ENCODE measurements at places on chromosomes 13 and 19. TPM values are rescaled to one million over a fixed set of nuclear protein-coding genes. Genes with fewer than 3 reads are reported as not detected.

DNA sequence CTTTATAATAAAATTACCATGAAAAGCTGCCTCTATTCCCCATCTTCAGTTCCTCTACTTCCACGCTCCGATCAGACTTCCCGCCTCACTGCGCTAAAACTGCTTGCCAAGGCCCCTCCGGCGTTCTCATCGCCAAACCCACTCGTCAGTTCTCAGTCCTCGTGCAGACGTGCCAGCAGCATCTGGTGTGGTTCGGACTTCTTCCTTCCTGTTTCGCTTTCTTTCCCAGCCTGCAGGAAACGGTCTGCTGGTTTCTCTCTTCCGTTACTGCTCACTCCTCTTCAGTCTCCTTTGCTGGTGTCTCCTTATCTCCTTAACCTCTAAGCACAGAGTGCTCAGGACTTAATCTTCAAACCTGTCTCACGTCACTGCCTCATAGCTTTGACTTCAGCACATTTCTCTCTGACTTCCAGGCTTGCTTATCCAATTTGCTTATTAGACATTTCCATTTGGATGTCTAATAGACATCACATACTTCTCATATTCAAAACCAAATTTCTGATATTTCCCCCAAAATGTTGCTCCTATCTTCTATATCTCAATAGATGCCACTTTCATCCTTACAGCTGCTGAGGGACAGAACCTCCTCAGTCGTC, 40.3 kb downstream of the RCBTB2 start:
- DNase-seq: peak; percentile 74

Gene FOXA3
- 0.94 TPM for total RNA-seq

Gene PODNL1
- 0.35 TPM for total RNA-seq

Gene WASF3
- total RNA-seq: 42.0 TPM

- DNase-seq: no peak
These were observed 870 bp downstream of the SPIB start for GRCh38 chr19:50419580-50420035.

- no peak for DNase-seq
These were observed 166.9 kb upstream of the KL start for GRCh38 chr13:32849369-32849768.

GRCh38 chr13:24684600-24684998, 4.4 kb downstream of the ATP12A start:
- DNase-seq: no peak

DNA sequence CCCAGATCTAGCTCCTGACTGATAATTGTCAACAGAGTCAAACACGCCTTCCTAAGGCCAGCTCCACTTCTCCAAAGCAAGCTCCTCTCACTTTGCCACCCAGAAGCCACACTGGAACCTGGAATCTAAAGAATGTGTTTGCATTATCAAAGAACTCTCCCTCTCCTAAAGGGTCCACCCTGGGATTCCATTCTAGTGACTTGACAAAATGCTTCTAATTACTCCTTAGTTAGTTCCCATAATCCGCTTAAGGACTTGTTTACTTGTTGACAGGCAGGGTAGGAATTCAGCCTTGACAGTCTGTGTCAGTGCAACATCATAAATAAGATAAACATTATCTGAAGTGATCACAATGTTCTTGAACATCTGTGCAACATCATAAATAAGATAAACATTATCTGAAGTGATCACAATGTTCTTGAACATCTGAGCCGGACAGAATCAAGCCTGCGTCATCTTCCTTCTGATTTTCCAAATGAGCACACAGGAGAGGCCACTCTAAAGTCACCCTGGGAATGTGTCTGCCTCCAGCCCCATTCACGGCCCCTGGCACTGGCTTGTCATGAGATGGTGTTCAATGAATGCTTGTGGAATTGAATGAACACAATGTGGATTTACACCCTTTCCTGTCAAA, 512.1 kb downstream of the IRS2 start:
- peak; percentile 41 for DNase-seq

Gene TUBB4A
- 83.7 TPM for total RNA-seq

- DNase-seq: no peak
These were observed 15.1 kb upstream of the EPHX3 start for GRCh38 chr19:15247107-15248014.

DNA sequence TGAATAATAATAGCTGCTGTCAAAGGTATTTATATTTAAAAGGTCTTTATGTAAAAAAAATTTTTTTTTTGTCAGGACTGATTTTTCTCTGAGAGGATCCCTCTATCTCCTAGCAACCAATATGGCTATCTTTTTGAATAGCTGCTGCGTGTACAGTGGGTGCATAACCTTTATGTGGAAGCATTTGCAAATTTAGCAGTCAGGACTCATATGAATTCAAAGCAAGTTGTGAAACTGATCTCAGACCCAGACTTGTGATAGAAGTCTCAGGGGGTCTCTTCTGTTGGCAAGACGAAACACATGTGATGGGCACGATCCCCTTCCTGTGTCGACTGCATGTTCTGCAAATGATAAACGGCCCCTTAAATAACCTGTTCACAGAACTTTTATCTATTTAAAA, 114.1 kb upstream of the ARGLU1 start:
- DNase-seq: no peak

GRCh38 chr19:39752795-39753194, 15.0 kb upstream of the CLC start:
- DNase-seq: no peak

- no peak for DNase-seq
These were observed at the start of gene PDX1 for GRCh38 chr13:27919934-27920676. TSS of gene PDX1 (plus strand) at chr13:27920000. CDS start at chr13:27920139, 139 bp downstream.

Gene CPT1C
- total RNA-seq: 2.7 TPM

Gene KLK14
- total RNA-seq: not detected

DNA sequence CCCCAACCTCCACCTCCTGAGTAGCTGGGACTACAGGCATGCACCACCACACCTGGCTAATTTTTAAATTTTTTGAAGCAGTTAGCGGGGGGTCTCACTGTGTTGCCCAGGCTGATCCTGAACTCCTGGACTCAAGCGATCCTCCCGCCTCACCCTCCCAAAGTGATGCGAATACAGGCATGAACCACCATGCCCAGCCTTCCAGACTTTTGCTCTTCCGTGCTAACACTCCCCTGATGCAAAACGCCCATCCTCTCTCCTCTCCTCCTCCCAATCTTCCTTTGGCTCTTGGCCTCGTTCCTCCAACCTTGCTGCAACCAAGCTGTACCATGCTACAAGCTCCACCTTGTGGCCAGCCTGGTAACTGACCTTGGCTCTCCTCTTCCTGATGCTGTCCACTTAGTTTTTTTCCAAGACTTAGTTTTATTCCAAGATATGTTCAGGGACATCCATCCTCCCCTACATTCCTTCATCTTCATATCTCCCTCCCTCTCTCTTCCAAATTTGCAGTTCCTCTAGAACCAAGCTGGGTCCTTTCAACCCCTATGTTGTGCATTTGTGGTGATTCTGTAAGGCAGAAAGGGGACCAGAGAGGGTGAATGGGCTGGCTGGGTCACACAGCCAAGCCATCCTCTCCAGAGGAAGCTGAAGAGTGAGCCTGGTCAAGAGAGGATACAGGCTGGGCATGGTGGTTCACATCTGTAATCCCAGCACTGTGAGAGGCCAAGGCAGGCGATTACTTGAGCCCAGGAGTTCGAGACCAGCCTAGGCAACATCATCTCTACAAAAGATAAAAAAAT, 32.8 kb downstream of the TINCR start:
- DNase-seq: no peak
